ENCODE measurements at places on chromosomes 3 and 15. TPM values are rescaled to one million over a fixed set of nuclear protein-coding genes. Genes with fewer than 3 reads are reported as not detected.

Gene SPRED1
- total RNA-seq = 6.1 TPM

Gene SLC6A20
- total RNA-seq = not detected

Gene TMEM212
- not detected for total RNA-seq

Gene MUSTN1
- 15.7 TPM for total RNA-seq

Gene TBL1XR1
- 120 TPM for total RNA-seq

Gene ADCY5
- total RNA-seq = 106 TPM

Gene CASR
- total RNA-seq = not detected

Gene DLL4
- 6.7 TPM for total RNA-seq

Gene CXCR6
- total RNA-seq = not detected

Gene RTF1
- 29.8 TPM for total RNA-seq

Gene CELF6
- 0.87 TPM for total RNA-seq

Gene CAPN3
- 7.8 TPM for total RNA-seq

Gene SI
- not detected for total RNA-seq

Gene GPR27
- total RNA-seq = 5.8 TPM

Gene DUOX1
- 0.35 TPM for total RNA-seq

Gene CCDC39
- total RNA-seq = not detected

Gene COL6A5
- 0.14 TPM for total RNA-seq

Gene RFT1
- 9.3 TPM for total RNA-seq

Gene KNG1
- 0.17 TPM for total RNA-seq

Gene LINGO1
- 1.7 TPM for total RNA-seq

Gene DPPA4
- total RNA-seq = not detected

Gene STAB1
- total RNA-seq = 55.0 TPM

Gene IGSF10
- total RNA-seq = 1.8 TPM

Gene PYGO1
- total RNA-seq = 4.7 TPM

Gene AHSG
- not detected for total RNA-seq

Gene FBXO40
- total RNA-seq = 236 TPM

Gene HCLS1
- total RNA-seq = 11.1 TPM

Gene GPR149
- total RNA-seq = not detected

Gene CDC25A
- total RNA-seq = 1.4 TPM

Gene HRG
- total RNA-seq = not detected

Gene C3orf22
- not detected for total RNA-seq

Gene ISLR
- 15.7 TPM for total RNA-seq

Gene C3orf20
- total RNA-seq = not detected

Gene TNFAIP8L3
- total RNA-seq = 14.1 TPM

Gene BFSP2
- not detected for total RNA-seq

Gene MON1A
- 6.8 TPM for total RNA-seq

Gene ROBO2
- total RNA-seq = 0.04 TPM

Gene RHOV
- total RNA-seq = not detected

Gene CYP11A1
- 3.2 TPM for total RNA-seq

Gene RYK
- total RNA-seq = 32.9 TPM

Gene FAM240A
- total RNA-seq = not detected

Gene ZBTB11
- 9.4 TPM for total RNA-seq

Gene MRPL46
- 86.6 TPM for total RNA-seq

Gene MSL2
- total RNA-seq = 18.4 TPM

Gene LRRN1
- total RNA-seq = 3.0 TPM

Gene SMCO1
- total RNA-seq = 115 TPM

Data from heart left ventricle (tissue), 16 donors.